Esophagus squamous epithelium (tissue), 5 donors: ENCODE measurements at places on chromosomes 11 and 22.

DNA sequence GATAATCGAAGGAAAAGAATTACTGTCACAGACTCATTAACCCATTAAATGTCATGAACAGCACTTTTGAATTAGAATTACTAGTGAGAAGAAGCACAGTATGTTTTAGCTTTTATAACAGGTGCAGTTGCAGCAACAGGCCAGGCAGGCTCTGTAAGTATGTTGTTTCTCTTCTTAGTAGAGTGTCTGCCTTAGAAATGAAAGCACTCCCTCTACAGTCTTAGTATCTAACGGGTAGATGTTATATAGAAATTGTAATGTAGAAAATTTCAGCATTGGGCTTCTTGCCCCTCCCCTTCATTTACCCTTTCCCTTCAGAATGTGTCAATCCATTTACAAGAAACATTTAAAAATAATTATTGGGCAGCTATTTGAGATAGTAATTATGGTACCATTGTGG, 87.4 kb downstream of the HIPK3 start:
- DNase-seq, result no peak

GRCh38 chr22:30400159-30400558, 3.3 kb downstream of the SEC14L2 start:
- DNase-seq, result no peak

DNA sequence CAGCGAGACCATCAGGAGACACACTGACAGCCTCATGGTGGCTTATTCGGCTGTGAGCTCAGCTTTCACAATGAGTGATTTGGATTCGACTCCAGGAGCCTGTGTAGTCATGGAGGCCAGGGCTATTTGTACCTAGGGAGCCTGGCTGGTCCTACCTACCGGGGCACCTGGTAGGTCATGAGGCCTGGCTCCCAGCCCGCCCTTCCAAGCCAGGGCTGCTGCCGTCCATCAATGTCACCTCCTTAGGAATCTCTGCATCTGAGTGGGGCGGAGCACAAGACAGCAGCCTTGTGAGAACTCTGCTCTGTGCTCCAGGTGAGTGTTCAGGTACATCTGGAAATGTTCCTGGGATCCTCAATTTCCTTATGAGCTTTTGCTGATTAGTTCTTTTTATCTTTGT, at the start of gene SCGB1D4:
Gene SCGB1D4 (minus strand): TSS at position 101 of the 400 bp plus-strand sequence. CDS start 65 bp downstream, at position 36.
- no peak for DNase-seq

DNA sequence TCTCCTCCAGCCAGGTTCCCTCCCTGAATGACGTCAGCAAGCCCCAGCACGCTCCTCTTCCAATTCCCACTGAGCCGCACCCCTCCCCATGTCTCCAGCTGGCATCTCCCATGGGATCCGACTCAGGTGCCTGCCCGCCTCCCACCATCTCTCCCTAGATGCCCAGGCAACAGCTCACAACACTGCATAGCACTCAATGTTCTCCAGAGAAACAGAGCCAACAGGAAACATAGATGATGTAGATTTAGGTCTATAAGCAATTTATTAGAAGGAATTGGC, 532.3 kb downstream of the BRD1 start:
- DNase-seq, result no peak

- no peak for DNase-seq
Measured at GRCh38 chr11:119316016-119316728, 758 bp downstream of the MCAM start.

GRCh38 chr11:7657306-7658025, 15.8 kb downstream of the CYB5R2 start:
- DNase-seq, result no peak
